ENCODE measurements at places on chromosomes 2 and 18.
A peak's percentile ranks its signal among the peaks of the same experiment; 100 is the strongest.

- DNase-seq, result peak; percentile 41
Measured at GRCh38 chr18:70046207-70046606, 98.5 kb upstream of the CD226 start.

DNA sequence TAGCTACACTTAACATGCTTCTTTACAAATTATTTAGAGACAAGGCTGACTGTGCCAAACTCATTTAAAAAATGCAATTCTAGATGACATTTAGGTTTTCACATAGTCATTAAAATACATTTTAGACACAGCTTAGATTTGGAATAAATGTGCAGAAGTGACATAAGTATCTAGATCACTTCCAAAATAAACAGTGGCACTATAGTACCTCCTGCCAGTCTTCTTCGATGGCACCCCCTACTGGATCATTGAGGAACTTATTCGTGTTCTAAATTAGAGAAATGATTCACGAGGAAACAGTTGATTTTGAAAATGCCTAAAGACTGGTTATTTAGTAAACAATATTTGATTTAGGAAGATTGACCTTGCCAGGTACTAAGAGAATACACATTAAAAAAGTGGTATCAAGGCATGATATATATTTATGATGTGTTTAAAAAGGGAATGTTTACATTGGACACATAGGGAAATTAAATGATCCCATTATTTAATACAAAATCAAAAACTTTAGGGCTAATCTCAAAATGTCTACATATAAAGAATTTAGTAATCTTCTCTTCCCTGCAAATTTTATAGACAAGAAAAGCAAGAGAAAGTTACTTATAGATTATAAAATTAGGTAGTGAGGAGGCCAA lies 323.9 kb downstream of the XIRP2 start:
- peak; percentile 73 for DNase-seq

GRCh38 chr2:43840965-43841364 lies 2.2 kb downstream of the ABCG8 start:
- DNase-seq, result no peak

- no peak for DNase-seq
Measured at GRCh38 chr2:236859908-236860307, 225.8 kb upstream of the COPS8 start.

GRCh38 chr2:9617749-9618148 lies 13.0 kb downstream of the YWHAQ start:
- DNase-seq, result no peak

GRCh38 chr2:33848486-33848885 lies 249.4 kb upstream of the FAM98A start:
- DNase-seq, result peak; percentile 6

GRCh38 chr2:19664646-19665045 lies 237.1 kb downstream of the TTC32 start:
- DNase-seq, result no peak

DNA sequence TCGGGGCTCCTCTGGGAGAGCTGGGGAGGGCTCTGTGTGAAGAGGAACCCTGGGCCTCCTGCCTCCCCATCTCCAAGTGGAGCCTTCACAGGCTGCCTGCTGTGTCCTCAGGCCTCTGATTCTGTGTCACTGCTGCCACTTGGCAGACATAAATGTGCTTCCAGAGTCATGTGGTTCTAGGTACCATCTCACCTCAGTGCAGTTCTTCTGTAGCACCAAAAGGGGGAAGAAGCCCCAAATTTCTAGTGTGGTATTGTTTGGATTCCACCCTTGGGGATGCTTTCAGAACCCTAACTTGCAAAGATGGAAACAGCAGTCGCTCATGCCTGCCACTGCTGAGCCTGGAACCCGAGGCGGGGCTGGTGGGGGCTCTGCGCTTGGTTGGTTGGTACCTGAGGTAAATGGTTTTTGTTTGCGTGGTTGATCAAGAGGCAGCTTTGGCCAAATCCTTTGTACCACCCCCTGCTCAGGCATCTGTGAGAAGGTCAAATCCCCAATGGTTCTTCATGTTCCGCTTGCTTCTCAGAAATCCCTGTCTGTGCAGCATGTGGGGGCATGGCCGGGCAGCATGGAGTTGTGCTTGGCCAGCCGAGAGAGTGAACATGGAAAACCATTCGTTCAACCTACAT lies 27.5 kb downstream of the COA5 start:
- no peak for DNase-seq

GRCh38 chr18:40464032-40464431 lies 1491.0 kb upstream of the PIK3C3 start:
- no peak for DNase-seq

- DNase-seq, result peak; percentile 71
Measured at GRCh38 chr2:233051241-233052149, 8.6 kb upstream of the INPP5D start.

DNA sequence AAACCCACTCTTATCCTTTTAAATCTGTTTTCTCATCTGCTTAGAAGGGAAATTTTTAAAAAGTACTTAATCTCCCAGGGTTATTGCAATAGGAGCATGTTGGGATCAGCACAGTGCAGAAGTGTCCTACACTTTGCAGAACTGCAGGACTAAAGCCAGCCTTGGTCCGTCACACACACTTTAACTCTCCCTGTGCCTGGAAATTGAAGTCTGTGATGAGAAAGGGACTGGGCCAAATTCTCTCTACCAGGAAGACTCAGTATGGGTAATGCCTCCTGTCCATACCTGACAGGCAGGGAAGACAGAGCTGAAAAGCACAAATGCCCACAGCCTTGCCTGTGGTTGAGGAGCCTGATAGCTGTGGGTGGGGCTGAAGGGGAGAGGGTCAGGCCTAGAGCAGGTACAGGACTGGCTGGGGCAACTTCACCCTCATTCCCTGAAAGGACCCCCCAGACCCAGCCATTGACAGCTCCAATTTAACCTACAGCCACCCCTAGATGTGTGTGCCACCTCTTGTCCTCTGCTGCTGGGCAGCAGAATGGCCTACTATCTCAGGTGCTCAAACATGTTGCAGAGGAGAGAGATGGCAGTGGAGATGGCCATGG lies 377.2 kb upstream of the KLHL29 start:
- no peak for DNase-seq

GRCh38 chr2:86078774-86079545 lies 26.7 kb downstream of the POLR1A start:
- peak; percentile 71 for DNase-seq

DNA sequence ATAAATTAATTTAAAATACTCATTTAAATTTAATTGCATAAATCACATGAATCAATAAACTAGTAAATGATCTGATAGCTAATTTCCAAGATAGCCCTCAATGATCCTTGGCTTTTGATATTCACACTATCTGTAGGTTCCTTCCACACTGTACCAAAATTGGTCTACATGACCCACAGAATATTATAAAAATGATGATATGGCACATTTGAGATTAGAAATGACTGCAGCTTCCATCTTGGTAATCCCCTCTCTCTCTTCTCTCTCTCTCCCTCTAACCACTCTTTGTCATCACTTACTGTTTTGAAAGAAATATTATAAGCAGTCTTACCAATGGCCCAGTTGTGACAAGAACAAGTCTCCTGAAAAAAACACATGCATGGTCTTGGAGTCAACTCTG lies 394.8 kb downstream of the LRRTM4 start:
- DNase-seq, result no peak

- DNase-seq, result peak; percentile 73
Measured at GRCh38 chr2:100959225-100959880, 42.7 kb upstream of the RPL31 start.

- DNase-seq, result peak; percentile 67
Measured at GRCh38 chr2:237932731-237933131, 34.1 kb upstream of the UBE2F start.

GRCh38 chr2:9115229-9115628 lies 91.4 kb upstream of the ASAP2 start:
- DNase-seq, result no peak

GRCh38 chr2:202818321-202818720 lies 53.2 kb downstream of the ICA1L start:
- no peak for DNase-seq

DNA sequence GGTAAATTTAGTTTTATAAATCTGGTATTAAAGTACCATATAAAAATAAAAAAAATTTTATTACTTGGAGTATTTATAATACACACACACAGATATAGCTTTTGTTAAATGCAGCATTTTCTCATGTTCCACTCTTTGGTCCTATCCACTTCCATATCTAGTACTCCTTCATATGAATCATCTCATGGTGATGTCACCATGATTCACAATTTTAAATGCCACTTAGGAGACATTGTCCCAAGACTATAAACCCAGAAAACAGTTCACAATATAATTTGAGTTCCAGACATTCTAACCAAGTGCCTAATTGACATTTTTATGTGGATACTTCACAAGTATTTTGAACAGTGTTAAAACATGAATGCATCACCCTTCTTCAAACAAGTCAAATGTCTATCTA lies 1398.3 kb downstream of the DSC3 start:
- peak; percentile 6 for DNase-seq

GRCh38 chr2:239951129-239951734 lies 73.9 kb downstream of the NDUFA10 start:
- no peak for DNase-seq

DNA sequence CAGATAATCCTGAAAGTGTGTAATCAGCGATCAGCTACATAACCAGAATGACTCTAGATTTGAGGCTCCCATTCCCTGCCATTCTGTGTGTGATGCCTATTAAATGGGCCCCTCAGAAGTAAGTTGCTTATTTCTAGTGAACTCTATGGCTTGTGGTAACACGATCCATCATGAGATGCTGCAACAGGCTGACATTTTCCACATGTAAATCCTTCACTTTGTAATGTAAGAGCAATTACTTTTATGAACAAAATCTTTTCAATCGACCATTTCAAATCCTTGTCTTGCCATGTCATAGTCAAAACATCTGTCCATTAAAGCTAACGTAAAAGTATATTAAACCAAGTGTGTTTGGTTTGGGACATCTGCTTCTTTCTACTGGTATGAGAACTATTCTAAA lies 175.9 kb upstream of the ETAA1 start:
- no peak for DNase-seq

DNA sequence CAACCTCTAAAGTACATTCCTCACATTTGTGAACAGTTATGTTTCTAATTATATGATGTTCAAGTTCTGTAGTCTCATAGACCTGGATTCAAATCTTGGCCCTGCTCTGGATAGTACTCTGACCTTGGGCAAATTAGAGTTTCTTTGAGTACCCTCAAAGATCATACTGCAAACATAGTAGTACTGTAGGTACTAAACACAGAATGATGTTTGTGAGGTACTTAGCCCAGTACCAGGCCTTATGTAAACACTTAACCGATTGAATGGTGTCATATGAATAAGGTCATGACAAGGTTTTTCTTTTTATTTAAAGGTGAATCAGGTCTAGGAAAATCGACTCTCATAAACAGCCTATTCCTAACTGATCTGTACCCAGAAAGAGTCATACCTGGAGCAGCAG lies 19.1 kb downstream of the SEPTIN2 start:
- no peak for DNase-seq

DNA sequence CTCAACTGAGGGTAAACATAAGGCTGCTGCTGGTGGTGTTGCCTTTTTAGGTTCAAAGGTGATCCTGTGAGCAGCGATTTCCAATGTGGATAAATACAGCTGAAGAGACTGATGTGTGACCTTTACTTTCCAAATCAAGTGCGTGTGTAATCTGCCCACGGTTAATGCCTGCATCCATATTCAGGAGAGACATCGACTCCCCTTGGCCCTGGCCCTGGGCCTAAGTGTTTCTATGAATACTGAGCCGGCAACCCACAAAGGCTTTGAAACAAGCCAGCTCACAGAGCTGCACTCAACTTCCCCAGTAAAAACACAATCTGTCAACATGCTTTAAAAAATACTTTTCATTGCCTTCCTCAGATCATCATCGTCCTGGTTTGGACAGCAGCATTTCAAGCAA lies 1026.6 kb downstream of the TMEM182 start:
- no peak for DNase-seq

DNA sequence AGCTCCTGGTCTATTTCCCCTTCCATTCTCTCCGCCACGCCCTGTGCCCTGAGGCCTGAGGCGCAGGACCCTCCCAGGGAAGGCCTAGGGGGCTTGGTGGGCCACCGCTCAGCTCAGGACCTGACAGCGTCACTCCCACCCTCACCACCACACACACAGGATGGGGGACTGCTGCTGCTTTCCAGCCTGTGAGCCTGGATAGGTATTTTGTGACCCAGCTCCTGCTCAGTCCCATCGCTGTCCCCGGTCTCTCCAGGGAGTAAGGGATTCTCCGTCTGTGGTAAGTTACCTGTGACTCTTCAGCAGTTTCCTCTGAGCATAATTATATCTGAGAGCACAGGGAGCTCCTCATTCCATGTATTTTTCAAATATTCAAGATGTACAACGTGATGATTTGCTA lies 16.3 kb downstream of the FAM228A start:
- no peak for DNase-seq

GRCh38 chr2:186427970-186428369 lies 58.1 kb upstream of the ZC3H15 start:
- DNase-seq, result no peak

DNA sequence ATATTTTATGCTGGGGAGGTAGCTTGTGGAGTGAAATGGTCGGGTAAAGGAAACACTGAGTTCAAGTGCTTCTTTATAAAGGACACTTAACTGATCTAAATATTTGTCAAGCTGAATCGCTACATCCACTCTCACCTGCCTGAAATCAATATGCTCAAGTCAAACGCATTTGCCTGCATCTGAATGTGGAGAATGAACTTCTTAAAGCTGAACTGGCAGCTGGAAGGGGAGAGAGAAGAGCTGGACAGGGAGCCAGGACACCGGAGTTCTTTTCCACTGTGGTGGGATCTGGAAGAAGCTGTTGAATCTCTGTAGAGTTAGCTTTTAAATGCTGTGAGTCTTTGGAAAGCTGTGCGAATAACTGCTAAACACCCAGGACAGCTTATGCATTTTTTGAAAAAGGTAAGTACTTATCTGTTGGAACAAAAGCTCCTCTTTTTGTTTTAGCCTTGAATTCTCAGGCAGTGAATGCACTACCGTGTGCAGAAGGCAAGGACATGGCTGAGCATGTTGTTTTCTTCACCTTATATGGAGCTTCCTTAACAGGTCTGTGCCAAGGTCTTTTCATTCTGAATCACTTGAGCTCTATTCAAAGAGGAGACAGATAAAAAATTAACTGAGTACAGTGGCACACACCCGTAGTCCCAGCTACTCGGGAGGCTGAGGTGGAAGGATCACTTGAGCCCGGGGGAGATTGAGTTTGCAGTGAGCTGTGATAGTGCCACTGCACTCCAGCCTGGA lies 74.2 kb upstream of the KLF7 start:
- DNase-seq, result peak; percentile 40

GRCh38 chr2:54901224-54901986 lies 148.8 kb downstream of the RTN4 start:
- DNase-seq, result no peak

- no peak for DNase-seq
Measured at GRCh38 chr2:67412424-67412823, 15.3 kb downstream of the ETAA1 start.

Measured in GM03348 (cell line).